NCI-H526 treated with DMSO at 0.1 percent for 48 hours (cell line): ENCODE measurements at places on chromosomes 11 and 22.

GRCh38 chr22:23834406-23834792 is 4.4 kb downstream of the DERL3 start:
- no peak for DNase-seq

DNA sequence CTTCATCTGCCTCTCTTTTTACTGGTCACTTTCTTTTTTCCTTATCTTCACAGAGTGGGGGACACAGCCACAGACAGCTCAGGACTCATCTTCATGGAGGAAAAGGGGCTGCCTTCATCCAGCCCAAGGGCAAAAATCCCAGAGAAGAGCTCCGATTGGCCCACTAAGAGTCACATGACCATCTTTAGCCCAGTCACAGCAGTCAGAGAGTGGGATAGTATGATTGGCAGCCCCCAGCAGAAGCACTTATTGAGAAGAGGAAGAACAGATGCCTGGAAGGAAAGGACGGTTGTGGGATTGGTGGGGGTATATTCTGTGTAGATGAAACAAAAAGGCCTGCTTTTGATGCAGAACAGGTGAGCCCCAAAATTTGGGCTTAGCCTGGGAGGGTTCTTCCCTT is 77.8 kb downstream of the MN1 start:
- DNase-seq: no peak

DNA sequence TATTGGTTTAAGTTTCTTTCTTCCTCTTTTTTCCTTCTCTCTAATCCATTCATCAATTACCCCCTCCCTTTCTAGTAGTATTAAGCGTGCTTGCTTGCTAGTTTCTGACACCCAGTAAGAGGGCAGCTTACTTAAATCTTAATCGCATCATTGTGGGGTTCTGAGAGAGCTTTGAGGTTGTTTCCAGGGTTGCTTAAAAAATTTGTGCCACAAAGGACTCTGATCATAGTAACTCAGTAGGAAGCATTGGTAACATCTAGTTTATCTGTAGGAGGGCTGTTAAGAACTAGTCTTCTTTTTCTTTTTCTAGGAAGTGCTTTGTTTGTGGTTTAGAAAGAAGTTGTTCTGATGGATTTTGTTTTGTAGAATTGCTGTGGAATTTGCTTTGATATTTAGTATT is 45.3 kb downstream of the TMEM135 start:
- DNase-seq: no peak

- DNase-seq: no peak
Measured at GRCh38 chr11:9565822-9566560, 7.5 kb upstream of the WEE1 start.

DNA sequence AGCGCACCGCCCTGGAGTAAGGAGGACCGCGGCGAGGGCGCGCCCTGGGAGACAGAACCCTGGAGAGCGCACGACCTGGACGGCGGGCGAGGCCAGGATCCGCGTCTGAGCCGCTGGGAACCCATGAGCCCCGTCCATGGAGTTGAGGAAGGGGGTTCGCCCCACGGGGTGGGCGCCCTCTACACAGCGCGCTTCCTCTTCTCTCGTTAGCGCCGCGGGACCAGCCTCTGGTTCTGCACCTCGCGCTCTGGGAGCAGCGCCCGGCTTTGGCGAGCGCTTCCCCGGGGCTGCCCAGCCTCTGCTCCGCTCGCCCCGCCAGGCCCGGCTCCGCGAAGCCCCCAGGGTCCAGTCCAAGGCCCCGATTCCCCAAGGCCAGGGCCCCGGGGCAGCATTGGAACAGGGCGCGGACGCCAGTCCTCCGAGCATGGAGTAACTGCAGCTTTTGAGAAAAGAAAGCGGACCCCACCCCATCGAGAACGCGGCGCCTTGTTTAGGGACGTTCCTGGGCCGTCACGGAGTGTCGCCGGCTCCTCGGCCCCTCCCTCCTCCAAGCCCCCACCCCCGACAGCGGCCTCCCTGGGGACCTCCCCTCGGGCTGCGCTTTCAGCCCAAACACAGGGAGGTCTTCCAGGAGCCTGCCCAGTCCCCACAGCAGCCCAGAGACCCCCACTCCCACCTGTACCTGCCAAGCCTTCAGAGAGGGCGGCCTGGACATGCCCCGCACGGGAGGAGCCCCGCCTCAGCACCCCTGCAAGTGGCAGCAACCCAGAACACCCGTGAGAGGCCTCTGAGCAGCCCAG is 56.2 kb downstream of the BRD1 start:
- DNase-seq: no peak

- DNase-seq: peak; percentile 92
Measured at GRCh38 chr11:126355324-126355925, at the start of gene ST3GAL4. Gene ST3GAL4 (plus strand): TSS chr11:126355686. CDS start chr11:126406156, 50,470 bp downstream.

GRCh38 chr11:32006799-32007388 is 84.0 kb upstream of the RCN1 start:
- DNase-seq: peak; percentile 53

- DNase-seq: no peak
Measured at GRCh38 chr22:32696089-32696488, 105.4 kb upstream of the TIMP3 start.

DNA sequence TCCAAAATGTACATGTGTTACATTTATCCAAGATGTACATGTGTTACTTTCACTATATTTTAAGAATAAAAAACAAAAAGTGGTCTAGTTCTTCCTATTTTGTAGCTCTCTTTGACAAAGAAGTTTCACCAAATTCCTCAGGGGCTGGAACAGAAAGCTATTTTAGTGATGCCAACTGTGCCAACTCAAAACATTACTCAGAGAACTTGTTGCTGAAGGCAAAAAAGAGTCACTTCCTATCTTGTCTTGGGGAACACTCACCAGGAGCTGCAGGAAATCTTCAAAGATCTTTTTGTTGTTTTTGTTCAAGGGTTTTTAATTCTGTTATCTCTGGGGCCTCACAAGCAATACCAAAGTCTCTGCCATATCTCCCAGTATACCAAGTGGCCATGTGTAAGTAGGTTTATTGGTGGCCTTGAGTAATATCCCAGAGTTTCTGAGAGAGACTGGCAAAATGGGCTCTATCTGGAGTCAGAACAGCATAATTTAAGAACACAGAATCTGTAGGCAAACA is 13.6 kb upstream of the EED start:
- DNase-seq: no peak

DNA sequence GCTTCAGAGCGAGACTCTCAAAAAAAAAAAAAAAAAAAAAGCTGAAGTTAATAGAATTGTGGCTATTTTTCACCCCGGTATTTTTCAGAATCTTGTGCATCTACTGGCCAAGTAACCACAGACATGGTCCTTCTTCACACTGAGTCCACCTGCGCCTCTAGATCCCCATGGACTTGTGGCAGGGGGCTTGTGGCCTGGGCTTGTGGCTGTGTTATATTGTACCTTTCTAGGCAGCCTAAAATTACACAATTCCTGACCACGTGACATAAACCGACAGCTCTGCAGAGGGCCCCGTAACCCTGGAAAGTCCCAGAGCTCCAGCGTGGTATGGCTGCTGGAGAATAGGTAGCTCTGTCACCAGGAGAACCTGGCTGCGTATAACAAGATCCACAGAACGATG is 10.9 kb upstream of the NAALADL1 start:
- DNase-seq: no peak

DNA sequence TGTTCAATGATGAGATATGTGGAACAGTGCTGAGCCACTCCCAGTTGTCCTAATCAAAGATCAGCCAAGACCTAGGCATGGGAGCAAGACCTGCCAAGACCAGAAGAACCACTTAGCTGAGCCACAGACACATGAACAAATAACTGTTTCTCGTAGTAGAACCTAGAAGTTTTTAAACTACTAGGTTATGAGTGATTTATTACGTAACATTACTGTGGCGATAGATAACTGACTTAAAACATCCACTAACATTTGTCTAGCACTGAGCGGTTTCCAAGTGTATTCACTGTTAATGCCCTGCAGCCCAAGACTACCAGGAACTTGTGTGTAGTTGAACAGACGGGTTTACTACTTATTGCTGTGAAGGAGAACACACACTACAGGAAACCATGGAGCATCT is 120.4 kb downstream of the SERGEF start:
- DNase-seq: no peak

DNA sequence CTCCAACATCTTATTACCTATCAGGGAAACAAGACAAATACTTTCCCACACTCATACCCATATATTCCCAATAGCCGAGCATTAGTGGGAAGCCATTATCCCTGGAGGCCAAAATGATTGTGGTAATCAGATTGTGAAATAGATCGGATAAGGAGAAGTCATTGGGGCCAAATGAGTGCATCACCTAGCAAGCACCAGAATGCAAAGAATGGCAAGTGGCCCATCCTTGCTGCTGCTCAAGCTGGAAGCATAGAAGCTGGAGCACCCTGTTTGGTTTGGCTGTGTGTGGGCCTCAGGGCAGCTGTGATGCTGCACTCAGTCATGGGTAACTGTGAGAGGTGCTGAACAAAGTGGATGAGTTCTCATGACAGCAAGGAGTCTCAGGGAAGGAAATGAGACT is 18.7 kb upstream of the DBX1 start:
- DNase-seq: no peak

- DNase-seq: peak; percentile 87
Measured at GRCh38 chr11:126824035-126824607, 176.4 kb downstream of the KIRREL3 start.

GRCh38 chr22:29073618-29074275 is 912 bp downstream of the KREMEN1 start:
- DNase-seq: no peak

DNA sequence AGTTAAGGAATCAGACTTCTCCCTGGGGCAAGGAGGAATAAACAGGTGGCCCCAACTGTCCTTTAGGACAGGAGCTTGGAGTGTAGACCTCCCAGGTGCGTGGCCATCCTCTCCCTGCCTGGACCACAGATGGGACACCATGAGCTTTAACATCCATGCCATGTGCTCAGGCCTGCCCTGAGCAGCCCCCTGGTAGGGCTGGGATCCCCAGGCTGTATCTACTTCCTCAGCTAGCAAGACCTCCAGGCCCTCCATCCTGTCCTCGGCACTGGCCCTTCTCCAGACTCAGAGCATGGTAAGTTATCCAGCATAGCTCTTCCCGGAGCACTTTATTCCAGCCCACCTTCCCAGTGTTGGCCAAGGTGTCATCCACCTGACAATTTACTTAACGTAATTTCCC is 5.7 kb downstream of the CD6 start:
- DNase-seq: no peak

DNA sequence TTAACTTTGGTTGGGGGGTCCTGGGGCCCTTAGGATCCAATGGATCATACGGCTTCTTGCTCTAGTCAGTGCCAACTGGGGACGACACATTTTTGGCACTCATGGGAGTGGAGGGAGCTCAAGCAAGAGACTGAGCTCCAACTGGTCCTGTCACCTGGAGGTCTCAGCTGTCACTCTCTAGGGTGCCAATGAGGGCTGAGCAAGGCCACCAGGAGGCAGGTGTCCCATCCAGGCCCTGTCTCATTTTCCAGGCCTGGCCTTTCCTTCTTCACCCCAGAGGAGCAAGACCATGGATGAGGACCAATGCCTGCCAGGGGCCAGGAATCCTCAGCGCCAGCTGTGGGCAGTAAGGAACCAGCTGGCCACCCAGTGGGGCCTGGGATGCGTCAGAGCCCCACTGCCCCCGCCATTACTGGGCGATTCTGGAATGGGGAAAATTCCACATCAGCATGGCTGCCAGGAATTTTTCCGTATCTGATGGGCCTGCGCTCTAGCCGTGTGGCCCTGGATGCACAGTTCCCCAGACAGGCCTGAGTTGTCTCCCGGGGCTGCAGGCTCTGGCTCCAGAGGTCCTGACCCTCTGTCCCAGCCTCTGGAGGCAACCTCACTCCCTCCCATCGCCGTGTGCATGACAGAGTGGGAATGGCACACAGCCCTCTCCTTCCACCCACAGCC is 669 bp upstream of the GAL3ST1 start:
- no peak for DNase-seq

- no peak for DNase-seq
Measured at GRCh38 chr11:61011950-61012736, 40.7 kb downstream of the CD6 start.

- no peak for DNase-seq
Measured at GRCh38 chr11:14625586-14626205, 17.9 kb upstream of the PDE3B start.

GRCh38 chr22:42973536-42973881 is 41.4 kb downstream of the PACSIN2 start:
- DNase-seq: no peak

GRCh38 chr22:45860201-45860600 is 116.8 kb downstream of the WNT7B start:
- DNase-seq: no peak

- DNase-seq: no peak
Measured at GRCh38 chr11:63769042-63769713, 603 bp upstream of the ZFTA start.

GRCh38 chr11:134287561-134287960 is 11.4 kb downstream of the GLB1L3 start:
- DNase-seq: no peak

DNA sequence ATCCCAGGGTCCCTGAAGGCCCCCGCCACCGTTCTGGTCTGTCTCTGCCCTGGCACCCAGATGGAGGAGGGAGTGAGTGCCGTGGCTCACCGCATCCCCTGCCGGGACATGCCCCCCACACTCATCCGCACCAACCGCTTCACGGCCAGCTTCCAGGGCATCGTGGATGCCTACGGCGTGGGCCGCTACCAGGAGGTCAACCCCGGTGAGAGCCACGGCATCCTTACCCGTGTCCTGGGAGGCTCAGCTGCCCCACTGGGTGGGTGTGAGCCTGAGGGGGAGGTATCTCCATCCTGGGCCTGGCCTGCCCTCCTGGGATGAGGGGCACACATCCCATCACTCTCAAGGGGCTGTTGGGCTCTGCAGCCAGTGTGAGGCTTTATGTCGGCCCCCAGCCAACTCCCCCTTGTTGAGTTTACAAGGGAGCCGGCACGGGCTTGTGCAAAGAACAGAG is 6.1 kb downstream of the TCIRG1 start:
- DNase-seq: no peak
